ENCODE measurements at places on chromosomes 6 and 20. TPM values are rescaled to one million over a fixed set of nuclear protein-coding genes. Genes with fewer than 3 reads are reported as not detected.

DNA sequence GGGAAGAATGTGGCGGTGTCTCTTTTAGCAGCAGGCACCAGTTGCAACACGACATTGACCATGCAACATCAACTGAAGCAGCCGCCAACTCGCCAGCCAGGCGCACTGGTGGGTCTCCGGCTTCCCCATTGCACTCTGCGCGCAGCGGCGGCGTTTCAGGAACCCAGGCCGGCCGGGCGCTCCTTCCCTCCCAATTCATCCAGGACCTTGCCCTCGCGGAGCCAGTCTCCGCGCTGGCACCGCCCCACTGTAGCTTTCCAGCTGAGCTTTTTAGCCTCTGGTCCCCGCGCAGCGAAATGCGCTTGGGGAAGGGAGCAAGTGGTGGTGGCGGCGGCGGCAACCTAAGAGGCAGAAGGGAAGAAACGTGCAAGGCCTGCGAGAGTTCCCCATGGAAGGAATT is 297.9 kb upstream of the RIMS1 start:
- H3K4me3 ChIP-seq = no peak overlapping the region
- no peaks in the 10 kb centered on the region for H3K4me1 ChIP-seq
- H3K27ac ChIP-seq = no peak overlapping the region
- H3K27me3 ChIP-seq = no peaks in the 10 kb centered on the region
- no peaks in the 10 kb centered on the region for H3K36me3 ChIP-seq
- DNase-seq = no peak

DNA sequence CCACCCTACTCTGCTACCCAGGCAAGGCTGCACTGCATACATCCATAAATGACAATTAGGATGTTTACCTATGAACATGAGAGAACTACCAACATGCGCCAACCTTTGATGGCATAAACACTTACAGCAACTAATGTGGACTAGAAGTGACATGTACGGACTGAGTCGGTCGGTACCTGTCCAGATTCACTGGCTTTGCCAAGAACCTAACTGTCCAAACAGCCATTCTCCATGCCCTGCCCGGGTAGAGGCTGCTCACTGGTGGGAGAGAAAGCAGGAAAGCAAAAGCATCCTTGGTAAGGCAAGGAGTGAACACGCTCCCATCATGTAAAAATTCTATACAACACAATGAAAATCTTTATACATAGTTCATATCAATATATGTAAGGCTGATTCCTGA is 30.0 kb downstream of the SYNDIG1 start:
- H3K27me3 ChIP-seq = no peaks in the 10 kb centered on the region
- no peak for DNase-seq
- no peaks in the 10 kb centered on the region for H3K36me3 ChIP-seq
- H3K4me1 ChIP-seq = no peaks in the 10 kb centered on the region
- H3K4me3 ChIP-seq = no peak overlapping the region

- no peaks in the 10 kb centered on the region for H3K4me1 ChIP-seq
- no peak overlapping the region for H3K4me3 ChIP-seq
- no peaks in the 10 kb centered on the region for H3K27me3 ChIP-seq
- H3K36me3 ChIP-seq = no peaks in the 10 kb centered on the region
- DNase-seq = no peak
These were observed 815.5 kb downstream of the BCKDHB start for GRCh38 chr6:80921861-80922460.

DNA sequence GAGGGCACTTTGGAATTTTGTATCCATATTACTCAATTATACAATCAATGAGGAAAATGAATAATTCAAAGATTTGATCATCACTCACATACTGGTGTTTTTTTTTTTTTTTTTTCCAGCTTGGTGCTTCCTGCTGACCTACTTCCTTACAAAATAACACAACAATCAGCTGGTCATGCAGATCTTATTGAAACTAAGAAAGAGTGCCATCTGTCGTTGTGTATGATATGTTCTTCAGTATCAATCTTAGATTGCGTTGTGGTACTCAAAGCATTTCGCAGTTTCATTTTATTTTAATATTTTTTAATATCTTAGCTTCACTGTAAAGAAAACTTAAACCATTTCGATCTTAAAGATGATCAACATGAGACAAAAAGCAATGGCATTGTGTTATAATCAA is 155.6 kb downstream of the OGFRL1 start:
- no peak overlapping the region for H3K4me3 ChIP-seq
- H3K27me3 ChIP-seq = no peaks in the 10 kb centered on the region
- no peak for DNase-seq

- no peaks in the 10 kb centered on the region for H3K27me3 ChIP-seq
- peak; percentile 80 for DNase-seq
- no peak overlapping the region for H3K27ac ChIP-seq
These were observed 1.6 kb downstream of the HLA-DQB1 start for GRCh38 chr6:32664827-32665362.

DNA sequence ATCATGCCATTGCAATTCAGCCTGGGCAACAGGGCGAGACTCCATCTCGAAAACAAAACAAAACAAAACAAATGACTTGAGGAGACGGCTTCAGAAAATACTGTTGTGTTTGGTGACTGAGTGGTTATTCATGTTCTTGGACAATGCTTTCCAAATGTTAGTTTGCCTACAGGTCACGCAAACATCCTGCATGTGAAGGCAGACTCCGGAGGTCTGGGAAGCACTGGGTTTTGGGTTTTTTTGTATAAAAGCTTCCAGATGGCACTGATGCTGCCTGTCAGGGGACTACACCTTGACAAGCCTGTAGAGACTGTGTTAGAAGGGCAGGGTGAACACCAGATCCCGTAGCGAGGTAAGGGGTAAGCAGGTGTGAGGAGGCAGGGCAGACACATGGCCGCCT is 81.7 kb downstream of the THBS2 start:
- H3K36me3 ChIP-seq = no peaks in the 10 kb centered on the region
- H3K4me3 ChIP-seq = no peak overlapping the region
- DNase-seq = no peak
- no peak overlapping the region for H3K27ac ChIP-seq

DNA sequence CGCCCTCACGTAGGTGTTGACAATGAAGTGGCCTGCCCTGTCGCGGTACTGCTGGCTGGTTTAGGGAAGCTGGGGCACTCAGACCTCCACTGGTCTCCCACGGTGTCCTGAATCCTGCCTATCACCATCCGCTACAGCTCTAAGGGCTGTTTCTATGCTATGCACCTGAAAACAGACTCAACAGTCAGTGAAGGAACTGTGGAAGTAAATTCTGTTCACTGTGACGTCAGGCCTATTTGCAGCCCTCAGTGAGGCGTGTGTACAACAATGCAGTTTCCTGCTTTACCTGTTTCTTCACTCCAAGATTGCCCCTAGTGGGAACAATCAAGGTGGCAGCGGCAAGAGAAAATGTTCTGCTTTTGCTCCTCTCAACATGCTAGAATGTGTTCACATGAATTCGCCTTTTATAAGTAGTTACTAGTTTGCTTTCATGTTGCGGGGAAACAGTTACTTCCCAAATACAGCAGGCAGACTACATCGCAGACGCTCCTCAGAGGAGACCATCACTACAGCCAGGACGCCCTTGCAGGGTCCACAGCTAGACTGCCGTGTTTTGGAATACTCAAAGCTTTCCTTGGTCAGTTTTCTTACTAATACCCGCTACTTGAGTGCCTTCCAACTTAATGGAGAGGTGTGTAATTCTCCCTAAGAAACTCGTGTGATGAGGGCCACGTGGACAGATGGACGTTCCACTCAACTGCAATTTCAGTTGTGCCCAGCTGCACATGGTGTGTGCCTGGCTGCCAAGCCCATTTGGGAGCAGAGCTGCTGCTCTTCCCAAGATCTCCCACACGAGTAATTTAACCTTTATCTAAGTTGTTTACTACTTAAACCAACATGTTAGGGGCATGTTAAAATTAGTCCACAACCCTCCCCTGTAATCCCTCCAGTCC is 25.4 kb downstream of the DIDO1 start:
- H3K27me3 ChIP-seq = no peaks in the 10 kb centered on the region
- H3K4me3 ChIP-seq = no peak overlapping the region
- no peak for DNase-seq
- peak overlapping the region; percentile 5 for H3K27ac ChIP-seq
- no peaks in the 10 kb centered on the region for H3K36me3 ChIP-seq

GRCh38 chr6:129475477-129476247 is 234.3 kb downstream of the ARHGAP18 start:
- H3K27me3 ChIP-seq = no peaks in the 10 kb centered on the region
- no peaks in the 10 kb centered on the region for H3K36me3 ChIP-seq
- H3K4me3 ChIP-seq = no peak overlapping the region
- H3K4me1 ChIP-seq = no peaks in the 10 kb centered on the region
- no peak for DNase-seq

GRCh38 chr20:20344476-20344875 is 23.4 kb upstream of the INSM1 start:
- DNase-seq = no peak
- no peak overlapping the region for H3K27ac ChIP-seq
- no peak overlapping the region for H3K4me3 ChIP-seq
- no peaks in the 10 kb centered on the region for H3K36me3 ChIP-seq
- no peaks in the 10 kb centered on the region for H3K4me1 ChIP-seq
- H3K27me3 ChIP-seq = no peaks in the 10 kb centered on the region

DNA sequence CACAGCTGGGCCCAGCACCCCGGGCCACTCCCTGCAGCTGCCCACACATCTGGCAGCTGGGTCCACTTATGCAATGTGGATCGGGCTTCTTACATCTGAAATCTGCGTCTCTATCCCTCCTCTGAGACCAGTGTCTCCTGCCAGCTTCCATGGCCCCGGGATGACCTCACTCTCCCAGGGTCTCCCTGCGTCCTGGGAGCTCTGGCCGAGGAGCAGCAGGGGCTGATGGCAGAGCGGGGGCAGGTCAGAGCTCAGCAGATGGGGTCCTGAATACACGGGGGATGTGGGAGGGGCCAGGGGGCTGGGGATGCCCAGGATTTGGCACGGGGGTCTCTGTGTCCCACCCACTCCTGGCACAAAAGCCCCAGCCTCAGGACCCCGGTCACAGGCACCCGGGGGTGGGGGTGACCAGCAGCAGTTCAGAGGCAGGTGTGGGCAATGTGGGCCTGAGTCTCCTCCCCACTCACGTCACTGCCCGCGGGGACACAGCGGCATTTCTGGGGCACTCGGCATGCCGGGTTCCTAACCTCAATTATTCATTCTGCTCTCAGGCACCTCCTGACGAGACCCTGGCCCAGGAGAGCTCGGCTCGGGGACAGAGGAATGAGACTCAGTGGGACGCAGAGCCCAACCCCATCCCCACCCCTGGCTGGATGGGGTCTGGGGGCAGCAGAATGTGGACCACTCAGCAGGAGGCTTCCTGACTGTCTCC is 16.4 kb downstream of the CHRNA4 start:
- no peak overlapping the region for H3K4me3 ChIP-seq
- no peaks in the 10 kb centered on the region for H3K36me3 ChIP-seq
- H3K27me3 ChIP-seq = no peaks in the 10 kb centered on the region

- no peak for DNase-seq
- H3K27ac ChIP-seq = no peak overlapping the region
- H3K36me3 ChIP-seq = no peaks in the 10 kb centered on the region
- no peak overlapping the region for H3K4me3 ChIP-seq
These were observed 545.5 kb downstream of the EPM2A start for GRCh38 chr6:145189836-145190235.

GRCh38 chr6:44655412-44656342 is 268.2 kb downstream of the CDC5L start:
- H3K27ac ChIP-seq = no peak overlapping the region
- H3K36me3 ChIP-seq = no peaks in the 10 kb centered on the region
- peak overlapping the region; percentile 19 for H3K4me3 ChIP-seq
- H3K4me1 ChIP-seq = no peaks in the 10 kb centered on the region

DNA sequence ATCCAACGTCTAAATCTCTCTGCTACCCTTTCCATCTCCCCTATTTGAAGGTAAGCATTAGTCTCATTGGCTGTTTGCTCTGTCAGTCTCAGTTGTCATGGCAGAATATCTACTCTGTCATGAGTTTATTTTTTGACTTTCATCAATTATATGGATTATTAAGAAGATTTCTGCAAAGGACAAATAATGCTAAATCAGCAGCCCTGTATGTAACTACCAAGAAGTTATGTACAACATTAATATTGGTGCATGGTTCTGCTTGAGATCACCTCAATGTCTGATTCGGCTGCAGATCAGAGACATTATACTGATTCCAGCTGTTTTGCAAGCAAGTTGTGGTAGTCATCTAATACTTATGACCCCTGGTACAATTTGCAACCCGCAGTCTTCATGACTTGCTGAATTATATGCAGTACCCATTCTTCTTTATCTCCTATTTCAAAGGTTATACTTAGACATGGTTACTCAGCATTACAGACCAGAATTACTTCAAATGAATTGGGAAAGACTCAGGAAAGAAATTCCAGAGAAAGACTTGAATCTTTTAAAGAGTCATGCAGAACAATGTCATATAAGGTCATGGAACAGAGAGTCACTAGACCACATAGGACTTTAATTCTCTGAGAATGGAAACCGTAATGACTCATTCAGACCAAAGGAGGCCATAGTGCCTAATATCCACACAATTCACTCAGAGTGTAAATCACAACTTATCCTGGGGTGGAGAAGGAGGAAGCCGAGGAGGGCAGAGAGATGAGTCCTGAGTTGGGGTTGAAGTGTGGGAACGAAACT is 201.4 kb downstream of the IBTK start:
- no peaks in the 10 kb centered on the region for H3K4me1 ChIP-seq
- DNase-seq = no peak
- H3K4me3 ChIP-seq = no peak overlapping the region

GRCh38 chr20:44856442-44856841 is 29.1 kb upstream of the YWHAB start:
- H3K36me3 ChIP-seq = no peaks in the 10 kb centered on the region
- H3K4me3 ChIP-seq = no peak overlapping the region
- no peaks in the 10 kb centered on the region for H3K4me1 ChIP-seq
- no peak for DNase-seq

- H3K4me3 ChIP-seq = peak overlapping the region; percentile 42
- H3K27ac ChIP-seq = no peak overlapping the region
- H3K27me3 ChIP-seq = no peaks in the 10 kb centered on the region
- peaks cover 27% of the 10 kb centered on the region for H3K4me1 ChIP-seq
- DNase-seq = peak; percentile 80
- H3K36me3 ChIP-seq = no peaks in the 10 kb centered on the region
These were observed 8.6 kb downstream of the NKX2-2 start for GRCh38 chr20:21505161-21505809.

FRS3 gene
- total RNA-seq = 3.5 TPM

SLC17A1 gene
- total RNA-seq = not detected

BTN1A1 gene
- total RNA-seq = not detected

SIRT5 gene
- 20.6 TPM for total RNA-seq

NNAT gene
- not detected for total RNA-seq

CDSN gene
- not detected for total RNA-seq

SIRPB1 gene
- total RNA-seq = 2.1 TPM

KCNQ2 gene
- total RNA-seq = not detected

SPATS1 gene
- not detected for total RNA-seq

WFDC10B gene
- not detected for total RNA-seq

ISM1 gene
- total RNA-seq = 3.3 TPM

Measured in Peyer's patch (tissue), 4 donors.